ENCODE measurements at places on chromosomes 3 and 15.

GRCh38 chr3:123290962-123291361, 89.2 kb downstream of the SEC22A start:
- no peak for DNase-seq

GRCh38 chr3:69998759-69999139, 784 bp upstream of the SAMMSON start:
- no peak for DNase-seq

DNA sequence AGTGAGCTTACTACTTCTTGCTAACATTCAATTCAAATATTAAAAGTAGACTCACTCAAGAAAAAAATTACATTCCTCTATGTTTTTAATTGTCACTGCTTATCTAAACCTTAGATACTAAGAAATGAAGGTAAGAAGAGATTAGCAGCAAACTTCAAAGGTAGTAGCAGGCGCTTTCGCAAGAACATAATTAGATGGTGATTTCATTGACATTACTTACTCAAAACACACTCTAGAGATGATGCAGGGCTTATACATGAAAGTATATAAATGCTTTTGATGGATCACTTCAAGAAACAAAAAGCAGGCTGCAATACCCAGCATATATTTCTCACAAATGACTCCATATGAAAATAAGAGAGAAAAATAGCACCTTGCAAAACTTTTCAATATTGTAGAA, 86.8 kb downstream of the FSIP1 start:
- no peak for DNase-seq

- DNase-seq, result no peak
Observed at GRCh38 chr3:31495971-31496665, 36.6 kb upstream of the STT3B start.

- no peak for DNase-seq
Observed at GRCh38 chr3:31407665-31408064, 125.1 kb upstream of the STT3B start.

GRCh38 chr3:129934234-129935123, 40.0 kb upstream of the TRH start:
- peak; percentile 56 for DNase-seq

DNA sequence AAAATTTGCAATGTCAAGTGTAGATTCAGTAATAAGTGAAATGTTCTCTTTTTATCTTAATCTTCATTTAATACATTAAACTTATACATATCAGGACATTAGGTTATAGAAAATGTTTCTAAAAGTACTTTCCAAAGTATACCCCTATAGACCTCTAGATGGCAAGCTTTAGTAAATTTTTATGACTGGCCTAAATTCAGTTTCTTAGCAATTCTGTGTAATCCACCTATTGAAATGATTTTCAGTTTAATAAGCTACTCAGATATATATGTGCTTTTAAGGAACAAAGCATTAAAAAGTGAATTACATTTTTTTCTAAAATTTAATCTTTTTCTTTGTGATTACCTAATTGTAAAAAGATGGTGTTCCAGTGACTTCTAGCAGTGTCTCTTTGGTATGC, 342.2 kb downstream of the GBE1 start:
- DNase-seq, result peak; percentile 50

DNA sequence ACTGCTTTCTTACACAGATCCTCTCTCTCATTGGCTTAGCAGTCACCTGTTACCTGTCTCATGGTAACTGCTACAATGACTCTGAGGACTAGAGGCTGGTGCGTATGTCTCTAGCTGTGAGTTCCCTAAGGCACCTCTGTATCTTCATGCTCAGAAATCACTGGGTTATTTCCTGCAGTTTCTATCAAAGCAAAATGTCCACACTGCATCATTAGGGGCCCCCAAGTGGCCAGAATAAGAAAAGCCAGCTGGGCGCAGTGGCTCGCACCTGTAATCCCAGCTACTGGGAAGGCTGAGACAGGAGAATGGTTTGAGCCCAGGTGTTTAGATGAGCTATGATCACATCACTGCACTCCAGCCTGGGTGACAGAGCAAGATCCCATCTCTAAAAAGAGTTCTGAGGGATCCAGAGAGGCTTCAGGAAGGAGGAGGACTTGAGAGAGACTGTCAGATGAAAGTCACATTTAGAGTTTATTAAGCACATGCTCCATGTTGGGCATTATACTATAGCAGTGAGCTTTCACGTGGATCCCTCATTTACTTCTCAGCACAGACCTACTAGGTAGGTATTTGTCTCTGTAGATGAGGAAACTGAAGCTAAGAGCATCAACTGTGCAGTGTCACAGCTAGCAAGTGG, 2.3 kb upstream of the VPS18 start:
- DNase-seq, result peak; percentile 79

- DNase-seq, result peak; percentile 88
Observed at GRCh38 chr3:147422601-147423536, 13.7 kb downstream of the ZIC1 start.

DNA sequence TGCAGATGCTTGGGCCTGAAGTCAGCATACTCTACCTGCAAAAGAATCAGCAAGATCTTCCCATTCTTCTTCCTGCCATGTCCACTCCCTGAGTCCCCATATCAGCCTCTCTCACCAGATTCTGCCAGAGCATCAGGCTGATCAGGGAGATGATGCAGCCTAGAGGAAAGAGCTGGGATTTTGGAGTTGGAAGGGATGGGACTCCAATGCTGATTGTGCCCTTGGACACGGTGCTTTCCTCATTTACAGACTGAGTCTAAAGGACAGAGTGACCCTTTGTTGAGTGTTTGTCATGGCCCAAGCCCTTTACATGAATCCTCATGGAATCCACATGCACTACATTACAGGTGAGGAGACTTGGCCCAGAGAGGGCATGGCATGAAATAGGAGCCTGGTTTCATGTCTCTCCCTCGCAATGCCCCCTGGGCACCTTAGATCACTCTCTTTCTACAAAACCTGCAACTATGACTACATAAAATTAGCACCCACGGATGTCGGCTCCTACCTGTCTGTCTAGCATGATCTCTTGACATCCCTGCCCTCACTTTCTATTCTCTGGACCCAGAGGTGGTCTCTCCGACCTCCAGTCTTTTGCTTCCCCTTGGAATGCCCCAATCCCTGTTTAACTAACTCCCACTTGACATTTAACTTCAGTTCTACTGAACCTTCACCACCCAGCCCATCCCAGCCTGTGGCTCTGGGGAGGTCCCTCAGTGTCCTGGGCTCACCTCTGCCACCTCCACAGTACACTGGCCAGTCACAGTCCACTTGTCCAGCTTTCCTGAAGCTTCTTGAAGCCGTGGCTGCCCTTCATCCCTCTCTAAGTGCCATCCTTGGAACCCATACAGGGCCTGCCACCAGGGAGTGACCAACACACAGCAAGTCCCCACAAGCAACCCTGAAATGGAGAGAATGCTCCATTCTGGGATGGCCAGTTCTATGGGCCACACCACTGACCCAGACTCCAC, 173.5 kb downstream of the ABHD5 start:
- DNase-seq, result no peak

DNA sequence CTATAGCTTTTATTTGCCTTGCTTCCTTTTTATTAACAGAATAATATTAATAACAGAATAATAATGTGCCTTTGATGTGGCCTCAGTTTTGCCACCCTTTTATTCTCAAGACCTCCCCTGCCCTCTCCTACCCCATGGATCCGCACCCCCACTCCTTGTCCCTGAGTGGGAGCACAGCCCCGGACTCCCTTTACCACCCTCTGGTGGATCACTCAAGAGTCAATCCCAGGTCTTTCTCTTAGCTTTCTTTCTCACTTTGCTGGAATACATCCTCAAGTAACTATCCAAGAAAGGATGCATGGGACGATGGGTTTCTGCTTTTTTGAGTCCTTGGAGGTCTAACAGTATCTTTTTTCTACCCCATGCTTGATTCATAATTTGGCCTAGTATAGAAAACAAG, 63.4 kb downstream of the KLF13 start:
- no peak for DNase-seq

- DNase-seq, result peak; percentile 37
Observed at GRCh38 chr3:112519424-112520001, 20.2 kb upstream of the BTLA start.

DNA sequence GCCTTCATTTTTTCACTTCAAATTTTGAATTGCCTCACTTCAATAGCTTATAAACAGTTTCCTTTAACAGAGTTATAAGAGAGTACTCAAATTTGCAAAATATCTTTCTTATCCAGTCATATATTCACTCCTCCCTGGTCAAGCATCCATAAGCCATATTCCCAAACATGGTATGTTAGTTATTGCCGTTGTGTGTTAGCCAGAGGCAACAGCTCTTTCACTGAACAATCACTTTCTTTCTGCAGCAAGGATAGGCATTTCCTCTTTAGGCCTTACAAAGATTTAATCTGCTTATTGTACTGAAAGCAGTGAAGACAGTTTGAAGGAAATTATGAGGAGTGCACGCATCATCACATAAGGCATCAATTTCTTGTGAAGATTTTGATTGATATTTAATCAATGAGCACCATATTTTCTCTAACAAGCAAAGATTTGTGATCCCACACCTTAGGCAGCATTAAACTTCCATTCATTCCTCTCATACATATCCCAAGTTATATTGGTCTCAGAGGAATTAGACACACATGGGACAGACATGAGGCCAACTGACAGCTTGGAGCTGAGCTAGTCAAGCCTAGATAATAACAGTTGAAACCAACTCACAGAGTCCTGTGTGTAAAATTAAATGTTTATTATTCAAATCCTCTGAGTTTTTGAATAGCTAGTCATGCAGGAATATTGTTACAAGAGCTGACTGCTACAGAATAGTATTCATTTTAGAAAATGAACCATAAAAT, 80.0 kb upstream of the EPHA6 start:
- DNase-seq, result no peak

DNA sequence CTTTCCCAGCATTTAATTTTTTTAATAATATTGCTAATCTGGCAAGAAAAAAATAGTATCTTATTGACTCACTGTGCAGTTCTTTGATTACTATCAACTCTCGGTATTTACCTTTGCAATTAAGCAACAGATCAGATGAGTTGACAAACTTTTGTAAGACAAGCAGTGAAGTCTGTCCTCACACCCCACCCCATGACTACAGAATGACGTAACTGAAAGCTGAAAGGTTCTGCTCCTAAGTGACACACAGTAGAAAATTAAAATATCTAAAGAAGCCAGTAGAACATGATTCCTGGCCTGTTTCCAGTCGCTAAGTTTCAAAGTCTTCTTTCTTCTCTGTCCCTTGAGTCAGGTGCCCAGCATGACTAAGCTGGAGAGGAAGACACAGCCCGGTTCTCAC, 135.5 kb downstream of the STT3B start:
- DNase-seq, result no peak

DNA sequence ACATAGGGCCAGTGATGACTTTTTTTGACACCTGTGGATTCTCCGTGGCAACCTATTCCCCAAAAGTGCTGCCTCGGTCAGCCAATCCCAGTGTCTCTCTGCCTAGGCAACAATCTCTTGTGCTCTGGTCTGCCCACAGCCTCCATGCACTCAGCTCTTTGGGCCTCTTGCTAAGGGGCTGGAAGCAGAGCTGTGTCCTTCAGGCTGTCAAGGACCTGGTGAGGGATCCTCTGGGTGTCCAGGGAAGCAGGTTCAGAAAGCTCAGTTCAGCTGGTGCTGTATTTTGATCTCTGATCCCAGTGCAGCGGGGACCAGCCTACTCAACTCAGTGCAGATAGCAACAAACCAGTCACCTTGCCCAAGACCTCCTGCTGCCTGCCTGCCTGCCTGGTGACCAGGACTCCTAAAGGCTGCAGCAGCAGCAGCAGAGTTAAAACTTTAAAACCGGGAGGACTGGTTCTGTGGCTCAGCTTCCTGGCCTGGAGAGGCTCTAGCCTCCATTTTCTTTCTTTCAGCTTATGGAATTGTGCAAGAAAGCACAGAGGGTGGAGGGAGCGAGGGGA, 6.2 kb downstream of the PAK6 start:
- no peak for DNase-seq

DNA sequence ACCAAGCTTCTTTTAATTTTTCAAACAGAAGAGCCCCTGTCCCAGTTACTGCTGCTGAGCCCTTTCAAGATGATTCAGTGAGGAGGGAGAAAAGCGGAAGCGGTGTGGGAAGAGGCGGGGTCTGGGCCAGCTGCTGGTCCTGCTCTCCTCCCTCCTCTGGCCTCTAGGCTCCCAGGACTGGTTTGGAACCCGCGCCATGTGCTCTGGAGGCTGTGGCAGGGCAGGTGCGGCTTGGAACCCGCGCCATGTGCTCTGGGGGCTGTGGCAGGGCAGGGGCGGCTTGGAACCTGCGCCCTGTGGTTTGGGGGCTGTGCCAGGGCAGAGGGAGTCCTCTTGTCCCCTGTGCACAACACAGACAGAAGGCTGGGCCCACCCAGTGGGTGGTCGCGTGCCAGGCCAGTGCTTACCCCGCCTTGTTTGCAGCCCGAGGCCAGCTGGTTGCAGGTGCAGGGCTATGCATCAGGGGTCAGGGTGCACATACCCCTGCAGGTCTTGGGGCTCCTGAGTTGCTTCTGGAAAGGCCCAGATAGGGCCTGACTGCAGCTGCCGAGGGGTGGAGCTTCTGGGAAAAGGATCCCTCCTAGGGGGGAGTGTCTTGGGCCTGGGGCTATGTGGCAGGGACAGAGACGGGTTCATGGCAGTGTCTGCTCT, 12.2 kb downstream of the ALG1L2 start:
- DNase-seq, result no peak

- DNase-seq, result peak; percentile 95
Observed at GRCh38 chr3:120418866-120419490, 31.8 kb downstream of the FSTL1 start.

DNA sequence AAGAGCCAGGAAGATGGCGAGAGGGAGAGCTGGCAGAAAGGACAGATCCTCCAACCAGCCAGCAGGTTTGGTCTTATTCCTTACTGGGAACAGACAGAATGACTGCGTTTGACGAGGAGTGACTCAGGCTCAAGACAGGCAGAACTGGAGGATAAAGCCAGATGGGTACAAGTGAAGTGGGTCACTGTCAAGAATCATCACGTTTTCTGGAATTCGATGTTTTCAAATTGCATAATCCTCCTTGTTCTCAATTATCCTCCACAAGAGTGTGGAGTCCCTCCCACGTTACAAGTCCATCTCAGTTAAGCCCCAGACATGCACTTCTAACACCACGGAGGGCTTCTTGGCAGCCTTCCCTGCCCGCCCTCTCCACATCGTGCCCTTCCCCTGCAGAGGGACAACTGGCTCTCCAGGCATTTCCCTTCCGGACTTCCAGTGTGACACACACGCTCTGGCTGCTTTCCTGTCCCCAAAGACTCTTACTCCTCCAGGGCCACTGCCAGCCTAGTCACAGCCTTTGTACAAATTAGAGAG, 183.1 kb downstream of the CHST2 start:
- no peak for DNase-seq

GRCh38 chr3:51986010-51986947, 2.9 kb downstream of the ACY1 start:
- no peak for DNase-seq
